ENCODE measurements at places on chromosomes 1 and 21.

DNA sequence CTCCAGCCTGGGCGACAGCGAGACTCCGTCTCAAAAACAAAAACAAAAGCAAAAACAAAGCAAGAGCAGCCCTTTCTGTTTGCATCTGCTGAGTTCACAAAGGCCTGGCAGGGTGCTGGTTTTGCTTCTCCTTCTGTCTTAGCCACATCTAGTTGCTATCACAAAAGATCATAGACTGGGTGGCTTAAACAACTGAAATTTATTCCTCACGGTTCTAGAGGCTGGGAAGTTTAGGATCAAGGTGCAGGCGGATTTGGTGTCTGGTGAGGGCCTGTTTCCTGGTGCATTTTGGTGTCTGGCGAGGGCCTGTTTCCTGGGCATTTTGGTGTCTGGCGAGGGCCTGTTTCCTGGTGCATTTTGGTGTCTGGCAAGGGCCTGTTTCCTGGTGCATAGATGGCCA lies 471.3 kb downstream of the CAMTA1 start:
- DNase-seq = no peak

DNA sequence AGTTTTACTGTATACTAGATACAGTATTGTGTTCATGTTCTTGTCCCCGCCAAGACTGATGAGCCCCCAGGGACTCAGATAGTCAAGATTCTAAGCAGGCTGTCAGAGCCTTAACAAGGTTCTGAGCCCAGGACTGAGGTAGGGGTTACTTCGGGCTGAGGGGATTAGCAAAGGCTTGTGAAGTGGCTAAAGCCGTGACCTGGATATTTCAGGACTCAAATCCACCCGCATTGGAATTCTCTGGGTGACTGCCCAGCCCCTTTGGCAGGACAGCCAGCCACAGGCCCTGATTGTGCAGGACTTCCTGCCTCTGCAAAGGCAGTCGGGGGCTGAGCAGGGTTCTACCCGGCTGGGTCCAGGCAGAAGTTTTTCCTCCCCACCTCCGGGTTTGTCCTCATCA lies at the start of gene PLA2G5:
PLA2G5 (plus strand) TSS at position 321 of the 400 bp plus-strand sequence. CDS start 14,637 bp downstream, outside the sequence.
- no peak for DNase-seq

DNA sequence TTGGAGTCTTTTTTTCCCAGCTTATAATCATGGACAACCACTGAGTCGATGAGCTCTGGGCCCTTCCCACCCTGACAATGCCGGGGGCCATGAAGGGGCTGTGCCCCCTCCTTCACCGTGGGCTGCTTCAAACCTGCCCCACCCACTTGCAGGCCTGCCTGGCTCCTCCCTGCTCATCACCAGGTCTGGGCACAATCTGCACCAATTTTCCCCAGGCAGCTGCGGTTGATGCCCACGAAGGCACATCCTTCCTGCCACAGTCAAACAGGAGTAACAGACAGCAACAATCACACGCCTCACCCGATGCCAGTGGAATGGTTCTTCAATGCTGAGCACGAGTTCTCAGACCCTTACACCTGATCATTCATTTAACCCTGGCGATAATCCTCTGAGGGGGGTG lies 18.9 kb downstream of the PGLYRP3 start:
- DNase-seq = peak; percentile 15

GRCh38 chr1:53525595-53525994 lies 66.4 kb downstream of the DMRTB1 start:
- no peak for DNase-seq

DNA sequence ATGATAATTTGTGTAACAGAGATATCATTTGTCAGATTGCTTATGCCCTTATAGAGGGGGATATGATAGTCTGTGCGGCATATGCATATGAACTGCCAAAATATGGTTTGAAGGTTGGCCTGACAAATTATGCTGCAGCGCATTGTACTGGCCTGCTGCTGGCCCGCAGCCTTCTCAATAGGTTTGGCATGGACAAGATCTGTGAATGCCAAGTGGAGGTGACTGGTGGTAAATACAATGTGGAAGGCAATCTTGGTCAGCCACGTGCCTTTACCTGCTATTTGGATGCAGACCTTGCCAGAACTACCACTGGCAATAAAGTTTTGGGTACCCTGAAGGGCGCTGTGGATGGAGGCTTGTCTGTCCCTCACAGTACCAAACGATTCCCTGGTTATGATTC lies 82.4 kb downstream of the ZMYM4 start:
- DNase-seq = no peak

DNA sequence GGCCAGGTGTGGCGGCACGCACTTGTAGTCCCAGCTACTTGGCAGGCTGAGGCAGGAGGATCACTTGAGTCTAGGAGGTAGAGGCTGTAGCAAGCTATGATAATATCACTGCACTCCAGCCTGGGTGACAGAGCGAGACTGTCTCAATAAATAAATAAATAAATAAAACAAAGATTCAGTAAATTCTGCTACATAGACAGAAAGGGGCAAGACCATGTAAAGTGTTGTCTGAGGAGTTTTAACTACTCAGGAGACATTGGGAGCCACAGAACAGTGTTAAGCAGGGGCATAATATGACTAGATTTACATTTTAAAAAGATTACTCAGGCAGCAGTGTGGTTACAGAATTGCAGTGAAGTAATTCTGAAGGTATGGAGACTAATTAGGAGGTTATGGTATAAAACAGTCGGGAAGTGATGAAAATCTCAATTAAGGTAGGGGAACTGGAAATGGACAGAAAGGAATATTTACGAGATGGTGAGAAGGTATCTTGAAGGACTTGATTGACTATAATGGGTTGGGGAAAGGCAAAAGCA lies 94.7 kb downstream of the ATP1B1 start:
- DNase-seq = no peak

- DNase-seq = no peak
These were observed 17.0 kb downstream of the PROX1 start for GRCh38 chr1:214004795-214005194.

DNA sequence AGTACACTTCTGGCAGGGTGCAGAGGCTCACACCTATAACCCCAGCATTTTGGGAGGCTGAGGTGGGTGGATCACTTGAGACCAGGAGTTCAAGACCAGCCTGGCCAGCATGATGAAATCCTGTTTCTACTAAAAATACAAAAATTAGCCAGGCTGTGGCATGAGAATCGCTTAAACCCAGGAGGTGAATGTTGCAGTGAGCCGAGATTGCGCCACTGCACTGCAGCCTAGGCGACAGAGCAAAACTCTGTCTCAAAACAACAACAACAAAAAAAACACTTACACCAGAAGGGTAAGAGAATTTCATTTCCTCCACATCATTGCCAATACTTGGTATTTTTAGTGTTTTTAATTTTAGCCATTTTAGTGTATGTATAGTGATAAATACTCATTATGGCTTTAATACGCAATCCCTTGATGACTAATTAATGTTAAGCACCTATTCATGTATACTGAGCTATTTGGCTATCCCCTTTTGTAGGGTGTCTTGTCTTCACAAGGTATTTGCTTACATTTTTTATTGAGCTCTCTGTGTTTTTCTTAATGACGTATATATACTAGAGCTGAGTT lies 77.1 kb upstream of the TNR start:
- DNase-seq = no peak

DNA sequence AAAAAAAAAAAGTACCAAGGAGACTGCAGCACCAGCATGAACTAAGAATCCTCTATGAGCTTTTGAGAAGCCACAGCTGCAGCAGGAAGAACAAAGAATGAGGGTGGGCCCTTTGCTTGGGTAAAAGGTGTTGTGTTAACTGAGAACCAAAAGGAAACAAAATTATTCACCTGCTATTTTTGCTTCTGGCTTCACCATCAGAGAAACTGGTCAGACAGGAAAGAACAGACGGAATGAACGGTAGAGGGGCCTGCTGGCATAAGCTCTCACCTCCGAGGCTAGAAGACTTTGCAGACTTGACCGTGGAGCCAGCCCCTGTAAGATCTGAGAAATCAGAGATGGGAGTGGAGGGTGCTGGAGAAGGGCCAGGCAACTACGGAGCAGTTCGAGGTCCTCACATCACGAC lies 27.6 kb downstream of the IL10RB start:
- peak; percentile 47 for DNase-seq

GRCh38 chr1:165387505-165387904 lies 31.0 kb upstream of the LMX1A start:
- DNase-seq = no peak

- no peak for DNase-seq
These were observed 237.4 kb upstream of the RAB4A start for GRCh38 chr1:229033480-229033879.

DNA sequence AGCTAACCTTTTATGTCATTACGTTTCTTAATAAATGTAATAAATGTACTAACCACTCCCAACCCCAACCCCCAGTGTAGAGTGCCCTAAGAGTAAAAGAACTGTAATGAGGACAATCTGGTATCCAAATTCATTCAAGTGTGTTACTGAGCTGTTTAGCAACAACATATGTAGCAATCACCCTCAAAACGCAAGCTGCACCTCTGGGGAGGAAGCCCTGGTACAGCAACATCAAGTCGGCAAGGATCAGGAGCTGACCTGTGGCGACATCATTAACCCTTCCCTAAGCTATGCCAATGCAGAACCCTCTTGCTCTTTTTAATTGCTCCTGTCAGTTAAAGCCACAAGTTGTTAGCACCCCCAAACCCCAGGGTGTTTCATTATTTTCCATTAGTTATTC lies 47.1 kb downstream of the STX6 start:
- no peak for DNase-seq

DNA sequence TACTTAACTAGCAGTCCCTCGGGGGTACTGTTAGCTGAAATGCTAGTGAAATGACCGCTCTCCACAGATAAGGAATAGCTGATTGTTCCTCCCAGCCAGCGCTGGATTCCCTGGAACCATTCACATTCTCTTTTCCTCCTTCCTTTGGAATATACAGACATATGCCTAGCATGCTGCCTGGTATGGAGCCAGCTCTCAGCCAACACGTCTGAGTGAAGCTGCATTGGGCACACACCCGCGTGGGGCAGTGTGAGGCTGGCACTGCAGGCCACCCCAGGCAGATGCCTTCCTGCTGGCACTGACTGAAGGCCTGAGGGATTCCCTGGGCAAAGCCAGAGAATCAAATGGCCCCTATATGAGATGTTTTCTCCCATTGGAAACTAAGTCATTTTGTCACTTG lies 66.7 kb downstream of the TLR5 start:
- DNase-seq = no peak

GRCh38 chr1:63321785-63322113 lies 618 bp upstream of the FOXD3 start:
- no peak for DNase-seq

DNA sequence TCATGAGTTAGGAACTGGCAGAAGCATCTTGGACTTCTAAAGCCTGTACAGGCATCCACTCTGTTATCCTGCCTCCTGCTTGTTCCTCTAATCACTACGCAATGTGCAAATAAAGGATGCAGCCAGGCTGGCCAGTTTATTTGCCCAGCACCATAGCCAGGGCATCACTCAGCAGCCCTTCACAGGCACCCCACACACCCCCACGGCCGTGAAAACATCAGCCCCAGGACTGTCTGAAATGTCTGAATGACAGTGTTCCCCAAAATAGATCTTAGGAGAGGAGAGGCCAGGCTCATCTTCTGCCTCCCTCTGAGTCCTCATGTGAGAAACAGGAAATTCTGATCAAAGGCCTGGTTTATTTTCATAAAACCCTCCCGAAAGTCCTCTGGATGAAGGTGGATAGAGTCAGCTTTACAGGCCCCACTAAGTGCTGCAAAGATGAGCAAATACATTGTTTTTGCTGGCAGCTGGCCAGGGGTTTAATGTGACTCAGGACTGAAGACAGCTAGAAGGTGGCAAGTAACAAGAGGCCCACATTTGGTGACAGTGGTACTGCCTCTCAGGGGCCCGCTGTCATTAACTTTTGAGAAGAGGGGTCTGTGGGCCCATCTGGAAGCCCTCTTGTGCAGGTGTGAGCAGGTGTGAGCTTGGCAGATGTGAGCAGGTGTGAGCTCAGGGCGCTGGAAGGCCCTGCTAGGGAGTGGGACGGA lies 32.9 kb downstream of the GRHL3 start:
- DNase-seq = peak; percentile 49

DNA sequence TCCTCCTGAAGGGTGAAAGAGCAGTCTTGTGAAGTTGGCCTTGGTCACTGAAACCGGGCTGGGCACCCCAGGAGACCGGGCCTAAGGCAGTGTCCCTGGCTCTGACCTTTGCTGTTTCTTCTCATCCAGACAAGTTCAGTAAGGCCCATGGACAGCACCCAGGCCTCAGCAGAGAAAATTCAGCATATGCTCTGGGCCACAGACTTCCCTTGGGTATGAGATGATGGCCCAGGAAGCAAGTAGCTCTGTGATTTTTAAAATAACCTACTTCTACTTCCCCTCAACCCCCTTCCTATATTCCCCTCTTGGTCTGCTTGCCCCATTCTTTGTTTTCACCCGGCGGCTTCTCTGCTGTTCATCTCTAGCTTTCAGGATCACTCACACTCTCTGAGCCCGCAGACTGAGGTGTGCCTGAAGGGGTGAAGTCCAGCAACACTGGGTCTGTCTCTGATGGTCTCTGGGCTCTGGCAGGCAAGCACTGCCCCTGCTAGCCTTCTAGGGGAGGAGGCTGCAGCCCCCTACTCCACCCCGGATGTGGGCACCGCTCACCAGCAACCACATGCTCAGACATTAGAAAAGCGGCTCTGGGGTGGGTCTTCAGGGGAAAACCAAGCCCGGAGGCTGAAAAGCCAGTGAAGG lies 2.9 kb upstream of the GPR25 start:
- peak; percentile 34 for DNase-seq

DNA sequence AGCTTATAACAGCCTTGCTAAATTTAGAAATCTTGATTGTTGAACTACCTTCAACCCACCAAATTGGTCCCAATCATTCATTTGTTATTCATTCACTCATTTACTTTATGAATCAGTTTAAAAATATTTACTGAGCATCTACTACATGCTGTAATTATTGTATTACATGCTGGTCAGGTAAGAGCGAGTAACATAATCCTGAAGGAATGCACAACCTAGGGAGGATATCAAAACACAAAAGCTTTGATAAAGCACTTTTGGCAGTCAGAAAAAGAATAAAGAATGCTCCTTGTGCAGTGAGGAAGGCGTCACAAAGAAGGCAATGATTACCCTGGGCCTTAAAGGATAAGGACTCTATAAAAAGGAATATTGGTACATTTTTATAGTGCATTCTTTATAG lies 518.9 kb upstream of the NR5A2 start:
- no peak for DNase-seq

DNA sequence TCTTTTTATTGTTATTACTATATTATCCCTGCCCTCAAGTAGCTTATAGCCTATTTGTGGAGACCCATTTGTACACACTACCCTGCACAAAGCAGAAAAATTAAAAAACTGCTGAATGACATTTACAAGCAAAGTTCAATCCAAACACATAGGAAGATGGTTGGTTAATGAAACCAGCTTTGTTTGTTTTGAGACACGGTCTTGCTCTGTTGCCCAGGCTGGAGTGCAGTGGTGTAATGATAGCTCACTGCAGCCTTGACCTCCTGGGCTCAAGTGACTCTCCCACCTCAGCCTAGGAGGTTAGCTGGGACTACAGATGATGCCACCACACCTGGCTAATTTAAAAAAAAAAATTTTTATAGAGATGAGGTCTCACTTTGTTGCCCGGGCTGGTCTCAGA lies 31.6 kb downstream of the TGFB2 start:
- no peak for DNase-seq

DNA sequence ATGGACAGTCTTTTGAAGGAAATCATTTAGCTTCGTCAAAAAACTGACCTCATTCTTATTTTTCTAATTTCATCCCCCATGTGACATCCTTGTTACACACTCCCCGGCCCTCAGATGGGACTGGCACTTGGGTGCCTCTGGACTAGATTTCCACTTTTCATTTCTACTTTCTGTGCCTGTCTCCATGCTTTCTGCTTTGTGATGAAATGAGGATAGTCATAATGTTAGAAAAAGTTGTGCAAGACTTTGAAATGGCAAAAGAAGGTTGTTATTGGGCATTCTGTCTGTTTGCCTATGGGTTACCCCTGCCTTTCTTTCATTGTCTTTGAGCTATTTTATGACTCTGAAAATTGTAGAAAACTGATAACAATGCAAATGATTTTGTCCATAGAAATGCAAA lies 54.9 kb downstream of the MDM4 start:
- DNase-seq = no peak

Data from CD4-positive, alpha-beta T cell treated with Interleukin-17A for 4 hours (primary cell).